Cortex of kidney (tissue), 1 donor: ENCODE measurements at places on chromosomes 1 and 21.

GRCh38 chr1:182682406-182682805 lies 2.0 kb downstream of the RGS8 start:
- no peak for DNase-seq

DNA sequence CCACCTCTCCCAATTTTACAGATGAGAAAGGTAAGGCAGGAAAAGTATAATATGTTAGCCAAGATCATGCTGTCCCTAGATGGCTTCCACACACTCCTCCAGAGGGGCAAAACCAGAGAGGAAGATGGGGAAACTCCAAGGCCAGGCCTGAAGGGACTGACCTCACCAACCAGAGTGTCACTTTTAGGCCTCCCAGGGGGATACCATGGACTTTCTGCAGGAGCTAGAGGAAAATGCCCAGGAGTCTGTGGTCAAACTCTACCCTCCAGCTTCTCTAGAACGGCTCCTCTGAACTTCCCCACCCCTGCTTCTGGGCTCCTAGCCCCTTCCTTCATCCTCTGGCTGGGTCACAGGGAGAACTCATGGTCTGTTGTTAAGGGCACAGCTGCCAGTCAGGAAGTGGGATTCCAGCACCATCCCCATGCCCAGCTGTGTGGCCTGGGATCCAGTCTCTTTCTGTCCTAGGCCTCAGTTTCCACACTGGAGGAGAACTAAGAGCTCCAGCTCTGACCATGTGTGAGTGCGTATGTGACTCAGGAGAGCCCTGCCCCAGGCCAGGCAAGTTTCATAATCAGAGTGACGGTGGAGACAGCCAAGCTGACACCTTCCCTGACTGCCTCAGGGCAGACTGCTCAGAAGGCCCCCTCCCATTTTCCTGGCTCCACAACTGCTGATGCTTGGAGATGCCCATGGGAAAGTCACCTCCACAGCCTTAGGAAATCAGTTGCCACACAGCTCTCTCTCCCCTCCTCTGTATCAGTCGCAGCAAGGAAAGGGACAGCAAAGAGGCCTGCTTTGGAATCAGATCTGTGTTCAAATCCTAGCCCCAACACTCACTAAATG lies 1.9 kb downstream of the IGSF8 start:
- no peak for DNase-seq

DNA sequence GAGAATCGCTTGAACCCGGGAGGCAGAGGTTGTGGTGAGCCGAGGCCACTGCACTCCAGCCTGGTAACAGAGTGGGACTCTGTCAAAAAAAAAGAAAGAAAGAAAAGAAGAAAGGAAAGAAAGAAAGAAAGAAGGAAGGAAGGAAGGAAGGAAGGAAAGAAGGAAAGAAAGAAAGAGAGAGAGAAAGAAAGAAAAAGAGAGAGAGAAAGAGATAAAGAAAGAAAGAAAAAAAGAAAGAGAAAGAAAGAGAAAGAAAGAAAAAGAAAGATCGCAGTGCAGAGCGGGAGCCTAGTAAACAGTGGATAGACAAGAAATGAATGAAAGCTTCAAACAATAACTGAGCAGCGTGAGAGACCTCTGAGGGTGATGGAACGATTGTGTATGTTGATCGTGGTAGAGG lies 20.6 kb upstream of the GRHL3 start:
- DNase-seq, result no peak

GRCh38 chr1:185291652-185292051 lies 25.4 kb downstream of the IVNS1ABP start:
- no peak for DNase-seq

DNA sequence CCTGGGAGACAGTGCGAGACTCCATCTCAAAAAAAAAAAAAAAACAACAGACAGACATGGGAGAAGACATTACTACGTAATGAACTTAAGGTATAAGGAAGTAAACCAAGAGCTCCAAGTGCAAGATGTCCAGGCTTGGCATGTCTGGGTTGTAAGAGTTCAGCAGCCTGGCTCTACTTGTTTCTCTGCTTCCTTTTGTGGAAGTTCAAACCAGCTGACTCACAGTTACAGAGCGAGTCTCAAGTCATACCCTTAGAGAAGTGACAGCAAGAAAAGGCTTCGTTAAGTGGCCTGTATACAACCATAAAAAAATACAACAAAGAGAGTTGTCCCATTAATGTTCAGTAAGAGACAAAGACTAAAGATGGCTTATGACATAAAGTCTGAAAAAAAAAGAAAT lies 1.3 kb downstream of the RIT1 start:
- no peak for DNase-seq

DNA sequence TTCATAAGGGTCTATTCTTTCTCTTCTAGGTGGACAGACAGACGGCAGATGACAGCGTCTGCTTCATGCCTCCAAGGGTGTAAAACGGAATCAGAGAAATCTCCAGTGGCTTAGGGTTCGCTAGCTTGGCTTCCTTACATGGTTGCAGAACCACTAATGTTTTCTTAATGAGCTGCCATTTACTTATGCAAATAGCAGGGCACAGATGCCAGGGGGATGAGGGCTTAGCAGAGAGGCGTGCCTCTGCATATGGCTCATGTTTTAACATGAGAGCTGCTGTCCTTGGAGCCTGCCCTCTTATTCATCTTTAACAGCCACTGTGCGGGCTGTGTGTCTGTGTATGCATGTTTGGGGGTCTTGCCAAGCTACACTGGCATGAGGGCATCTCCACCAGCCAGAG lies 119.6 kb downstream of the IER5 start:
- no peak for DNase-seq
